WTC11 (cell line): ENCODE measurements at places on chromosomes 13 and 19. TPM values are rescaled to one million over a fixed set of nuclear protein-coding genes. Genes with fewer than 3 reads are reported as not detected.

Gene TUBB4A
- 18.5 to 33.1 TPM (median 30.2 TPM) in 3 replicates for total RNA-seq

Gene KLK3
- total RNA-seq: 0.13 to 0.25 TPM (median 0.16 TPM) in 3 replicates

Gene NEK5
- 0.55 to 0.76 TPM (median 0.73 TPM) in 3 replicates for total RNA-seq

Gene FCAR
- 0.22 to 0.39 TPM in 2 of 3 replicates, not detected in the other for total RNA-seq

Gene CACNG7
- total RNA-seq: 33.3 to 44.1 TPM (median 43.2 TPM) in 3 replicates

Gene CBY2
- total RNA-seq: 0.50 to 0.74 TPM in 2 of 3 replicates, not detected in the other

Gene ARGLU1
- total RNA-seq: 115 to 130 TPM (median 125 TPM) in 3 replicates

Gene RFPL4AL1
- total RNA-seq: not detected in 3 replicates

Gene TEAD2
- 104 to 106 TPM (median 104 TPM) in 3 replicates for total RNA-seq

Gene ATP4B
- total RNA-seq: not detected in 3 replicates

GRCh38 chr13:110648146-110648819 is 32.9 kb downstream of the NAXD start:
- no peak for DNase-seq

DNA sequence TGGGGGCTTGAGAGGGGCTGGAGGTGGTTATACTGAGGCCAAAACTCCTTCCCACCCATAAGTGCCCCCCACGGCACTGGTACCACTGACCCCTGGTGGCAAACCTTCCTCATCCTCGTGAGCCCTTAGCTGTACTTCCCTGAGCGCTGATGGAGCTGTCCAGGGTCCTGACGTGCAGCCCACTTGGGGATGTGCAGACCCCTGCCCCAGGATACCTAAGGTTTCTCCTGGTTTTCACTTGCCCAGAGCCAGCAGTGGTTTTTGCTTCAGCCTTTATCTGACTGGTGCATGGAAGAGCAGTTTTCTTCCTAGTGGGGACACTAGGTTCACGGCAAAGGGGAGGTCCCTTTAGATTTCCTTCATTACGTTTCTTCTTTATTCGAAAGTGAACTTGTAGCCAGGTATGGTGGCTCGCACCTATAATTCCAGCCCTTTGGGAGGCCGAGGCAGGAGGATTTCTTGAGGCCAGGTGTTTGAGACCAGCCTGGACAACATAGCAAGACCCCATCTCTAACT is 28.7 kb upstream of the KCTD15 start:
- DNase-seq: peak; percentile 91

DNA sequence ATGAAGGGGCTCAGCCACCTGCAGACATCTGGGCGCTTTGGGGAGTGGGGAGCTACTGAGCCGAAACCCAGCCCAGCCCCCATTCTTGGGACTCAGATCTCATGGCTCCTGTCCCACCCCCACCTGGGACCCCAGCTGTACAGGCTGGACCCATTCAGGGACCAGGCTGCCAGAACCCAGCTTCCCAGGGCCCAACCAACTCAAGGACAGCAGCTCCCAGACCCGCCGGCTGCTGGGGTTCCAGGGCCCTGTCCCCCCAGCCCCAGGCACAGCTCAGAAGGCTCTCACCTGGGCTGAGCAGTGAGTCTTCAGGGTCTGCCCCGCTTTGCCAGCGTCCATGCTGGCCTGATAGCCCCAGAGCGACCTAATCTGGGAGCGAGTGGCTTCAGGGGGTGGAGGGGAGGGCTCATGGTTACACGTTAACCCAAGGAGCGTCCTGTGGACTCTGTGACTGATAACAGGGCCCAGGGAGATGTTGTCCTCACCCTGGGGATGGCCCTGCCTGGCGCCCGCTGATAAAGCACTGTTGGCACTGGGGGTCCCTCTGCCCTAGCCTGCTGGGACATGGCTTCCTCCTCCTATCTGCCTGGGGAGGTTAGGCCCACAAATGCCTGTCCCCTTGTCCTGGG is at the start of gene TMEM86B:
TMEM86B (minus strand) TSS at position 361 of the 629 bp plus-strand sequence; CDS start at position 339, 22 bp downstream.
- no peak for DNase-seq

DNA sequence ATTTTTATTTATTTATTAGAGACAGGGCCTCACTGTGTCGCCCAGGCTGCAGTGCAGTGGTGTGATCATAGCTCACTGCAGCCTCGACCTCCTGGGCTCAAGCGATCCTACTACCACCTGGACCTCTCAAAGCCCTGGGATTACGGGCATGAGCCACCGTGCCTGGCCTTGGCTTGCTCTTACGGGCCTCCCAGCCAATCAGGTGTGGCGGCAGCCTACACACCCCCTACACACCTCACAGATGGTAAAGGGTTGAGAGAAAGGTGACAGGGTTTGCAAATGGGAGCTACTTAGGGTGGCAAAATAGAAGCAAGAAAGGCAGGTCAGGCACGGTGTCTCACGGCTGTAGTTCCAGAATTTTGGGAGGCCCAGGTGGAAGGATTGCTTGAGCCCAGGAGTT is 1.0 kb upstream of the ZBTB32 start:
- DNase-seq: peak; percentile 45

DNA sequence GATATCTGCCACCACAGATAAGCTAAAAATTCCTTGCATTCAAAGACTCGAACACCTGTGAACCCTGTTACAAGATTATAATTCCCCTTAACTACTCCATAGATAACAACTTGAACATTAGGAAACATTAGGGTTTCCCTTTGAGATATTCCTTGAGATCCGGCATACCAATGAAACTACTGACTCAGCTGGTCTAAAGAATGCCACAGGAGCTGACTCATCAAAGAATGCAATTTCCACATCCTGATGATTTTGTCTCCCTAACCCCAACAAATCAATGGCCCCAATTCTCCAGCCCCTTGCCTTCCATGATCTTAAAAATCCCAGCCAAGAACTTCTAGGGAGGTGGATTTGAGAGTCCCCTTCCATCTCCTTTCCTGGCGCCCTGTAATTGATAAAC is 35.6 kb upstream of the ZNF599 start:
- no peak for DNase-seq

DNA sequence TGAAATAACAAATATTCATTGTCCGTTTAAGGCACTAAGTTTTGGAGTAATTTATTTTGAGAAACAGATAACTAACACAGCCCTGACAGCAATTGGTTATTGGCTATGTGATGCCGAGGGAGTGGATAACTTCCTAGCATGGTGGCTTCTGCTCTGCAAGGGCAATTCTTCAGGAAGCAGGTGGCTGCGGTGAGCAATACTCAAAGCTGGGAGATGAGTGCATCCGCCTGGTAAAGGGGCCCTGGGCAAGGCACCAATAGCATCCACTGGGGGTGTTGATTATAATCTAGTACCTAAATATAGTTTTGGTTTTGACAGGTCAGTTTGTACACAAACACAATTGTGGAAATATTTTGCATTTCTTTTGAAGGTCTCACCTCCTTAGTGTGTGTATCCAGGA is 41.0 kb downstream of the CCDC70 start:
- no peak for DNase-seq

- DNase-seq: no peak
Observed at GRCh38 chr13:97307882-97308624, 85.9 kb downstream of the MBNL2 start.

DNA sequence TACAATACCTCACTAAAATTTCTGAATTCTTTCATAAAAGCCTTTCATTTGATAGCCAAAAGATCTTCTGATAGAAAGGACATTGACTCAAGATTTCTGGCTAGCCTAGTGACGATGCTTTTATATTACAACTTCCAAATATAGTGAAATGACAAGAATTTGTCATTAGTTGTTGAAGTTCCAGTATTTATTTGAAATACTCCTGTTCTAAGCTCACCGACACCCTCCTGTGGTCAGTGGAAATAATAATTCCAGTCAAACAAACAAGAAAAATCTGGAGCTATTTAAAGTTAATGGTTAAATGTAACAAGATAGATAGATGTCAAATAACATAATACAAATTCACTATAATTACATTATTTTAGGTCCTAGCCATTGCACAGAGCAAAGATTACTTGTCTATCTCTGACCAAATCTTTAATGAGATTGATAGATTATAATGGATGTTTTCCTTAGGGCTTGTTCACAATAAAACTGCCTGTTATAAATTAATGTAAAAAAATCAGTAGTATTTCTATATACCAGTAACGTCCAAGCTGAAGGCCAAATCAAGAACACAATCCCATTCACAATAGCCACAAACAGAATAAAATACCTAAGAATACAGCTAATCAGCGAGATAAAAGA is 195.5 kb downstream of the RGCC start:
- no peak for DNase-seq

DNA sequence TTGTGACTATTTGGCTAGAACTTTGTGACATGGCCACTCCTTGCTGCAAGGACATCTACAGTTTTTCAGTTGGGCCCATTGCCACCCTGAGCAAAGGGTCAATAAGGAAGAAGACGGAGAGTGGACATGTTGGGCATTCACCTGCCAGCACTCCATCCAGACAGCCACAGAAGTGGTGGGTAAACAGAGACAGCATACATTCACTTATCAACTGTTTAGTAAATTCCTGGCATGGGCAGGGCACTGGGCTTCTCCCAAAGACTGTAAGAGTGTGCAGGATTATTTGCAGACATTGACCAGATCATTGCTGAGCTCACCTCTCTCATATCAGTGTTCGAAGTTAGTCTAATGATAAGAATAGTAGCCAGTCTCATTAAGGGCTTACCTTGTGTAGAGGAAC is 29.2 kb downstream of the SIPA1L3 start:
- no peak for DNase-seq

- DNase-seq: peak; percentile 97
Observed at GRCh38 chr19:55460670-55461258, 678 bp downstream of the ISOC2 start.

GRCh38 chr13:110127986-110128511 is 178.9 kb downstream of the COL4A1 start:
- no peak for DNase-seq

- DNase-seq: no peak
Observed at GRCh38 chr13:45178349-45179162, 22.3 kb downstream of the KCTD4 start.

- DNase-seq: no peak
Observed at GRCh38 chr19:13841086-13841961, 35.6 kb upstream of the NANOS3 start.

- no peak for DNase-seq
Observed at GRCh38 chr19:31784671-31785101, 435.4 kb upstream of the TSHZ3 start.

DNA sequence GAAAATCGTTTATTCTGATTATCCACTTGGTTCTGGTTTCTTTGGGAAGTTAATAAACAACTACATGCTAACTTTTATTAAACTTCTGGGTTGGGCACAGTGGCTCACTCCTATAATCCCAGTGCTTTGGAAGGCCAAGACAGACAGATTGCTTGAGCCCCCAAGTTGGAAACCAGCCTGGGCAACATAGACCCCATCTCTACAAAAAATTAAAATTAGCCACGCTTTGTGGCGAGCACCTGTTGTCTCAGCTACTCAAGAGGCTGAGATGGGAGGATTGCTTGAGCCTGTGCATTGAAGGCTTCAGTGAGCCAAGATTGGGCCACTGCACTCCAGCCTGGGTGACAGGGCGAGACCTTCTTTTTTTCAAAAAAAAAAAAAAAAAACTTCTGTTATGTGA is 21.7 kb downstream of the GPR180 start:
- DNase-seq: no peak

- no peak for DNase-seq
Observed at GRCh38 chr13:108212886-108213285, 2.5 kb downstream of the LIG4 start.

- DNase-seq: no peak
Observed at GRCh38 chr19:4260613-4261191, 13.8 kb downstream of the YJU2 start.

GRCh38 chr19:5600797-5601196 is 21.8 kb downstream of the SAFB2 start:
- DNase-seq: no peak

DNA sequence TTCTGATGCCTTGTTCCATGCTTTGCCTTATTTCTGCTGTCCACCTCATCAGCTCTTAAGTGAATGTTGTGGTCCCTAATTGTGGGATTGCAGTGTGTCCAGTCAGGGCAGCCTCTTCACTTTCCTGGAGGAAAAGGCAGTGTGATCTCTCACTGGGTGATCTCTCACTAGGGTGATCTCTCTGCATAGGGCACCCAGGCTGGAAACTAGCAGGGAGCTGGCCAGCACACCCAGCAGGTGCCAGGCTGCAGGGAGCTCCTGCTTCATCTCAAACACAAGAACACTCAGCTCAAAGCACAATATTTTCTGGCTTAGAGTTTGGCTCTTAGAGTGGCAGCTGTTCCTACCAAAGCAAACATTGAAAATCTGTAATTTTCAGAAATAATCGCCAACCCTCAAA is 36.5 kb upstream of the TSHZ3 start:
- no peak for DNase-seq

DNA sequence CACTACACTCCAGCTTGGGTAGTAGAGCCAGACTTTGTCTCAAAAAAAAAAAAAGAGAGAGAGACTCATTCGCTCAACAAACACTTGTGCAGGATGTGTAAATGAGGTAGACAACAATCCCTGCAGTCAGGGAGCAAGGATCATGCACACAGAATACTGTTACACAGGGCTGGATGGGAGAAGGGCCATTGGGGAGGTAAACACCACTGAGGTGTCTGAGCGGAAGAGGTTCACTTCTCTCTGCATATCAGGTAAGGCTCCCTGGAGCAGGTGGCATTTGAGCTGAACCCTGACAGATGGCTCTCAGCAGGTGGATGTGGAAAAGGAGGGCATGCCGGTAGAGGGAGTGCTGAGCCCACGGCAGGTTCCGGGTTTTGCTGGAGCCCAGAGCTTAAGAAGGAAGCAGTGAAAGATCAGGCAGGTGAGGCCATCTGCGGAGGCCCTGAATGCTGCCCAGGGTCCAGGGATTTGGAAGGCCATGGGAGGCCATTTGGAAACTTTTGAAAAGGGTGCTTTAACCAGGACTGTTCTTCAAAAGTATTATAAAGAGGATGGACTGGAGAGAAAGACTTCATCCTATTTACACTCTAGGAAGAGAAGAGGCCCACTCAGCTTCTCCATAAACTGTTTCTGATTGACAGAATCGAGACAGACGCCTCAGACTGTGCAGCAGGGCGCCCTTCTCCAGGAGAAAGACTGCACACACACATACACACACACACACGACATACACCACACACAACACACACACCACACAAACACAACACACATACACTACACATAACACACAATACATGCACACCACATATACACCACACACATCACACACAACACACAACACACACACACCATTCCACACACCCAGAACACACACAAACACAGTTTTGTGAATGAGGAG is 199.4 kb downstream of the USP12 start:
- peak; percentile 61 for DNase-seq
